ENCODE measurements at places on chromosomes 2 and 18. TPM values are rescaled to one million over a fixed set of nuclear protein-coding genes. Genes with fewer than 3 reads are reported as not detected.
A peak's percentile ranks its signal among the peaks of the same experiment; 100 is the strongest.

- DNase-seq: no peak
Measured at GRCh38 chr2:79935046-79935732, 369.4 kb downstream of the LRRTM1 start.

DNA sequence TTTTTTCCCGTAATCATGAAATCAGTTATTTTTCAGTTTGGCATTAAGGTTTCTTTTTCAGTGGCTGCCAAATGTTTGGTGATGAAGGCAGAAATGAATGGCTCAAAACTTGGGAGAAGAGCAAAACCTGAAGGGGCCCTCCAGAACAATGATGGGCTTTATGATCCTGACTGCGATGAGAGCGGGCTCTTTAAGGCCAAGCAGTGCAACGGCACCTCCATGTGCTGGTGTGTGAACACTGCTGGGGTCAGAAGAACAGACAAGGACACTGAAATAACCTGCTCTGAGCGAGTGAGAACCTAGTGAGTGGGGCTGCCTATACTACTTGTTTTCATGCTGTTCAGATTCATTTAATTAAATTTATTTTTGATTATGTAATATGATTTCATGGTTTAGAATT, 29.2 kb upstream of the MSH2 start:
- DNase-seq: peak; percentile 60

GRCh38 chr2:29281086-29281915, 166.1 kb downstream of the CLIP4 start:
- DNase-seq: peak; percentile 53

- no peak for DNase-seq
Measured at GRCh38 chr2:231461516-231461971, 2.7 kb downstream of the NCL start.

GRCh38 chr2:232211743-232212686, 166.5 kb upstream of the ALPP start:
- no peak for DNase-seq

DNA sequence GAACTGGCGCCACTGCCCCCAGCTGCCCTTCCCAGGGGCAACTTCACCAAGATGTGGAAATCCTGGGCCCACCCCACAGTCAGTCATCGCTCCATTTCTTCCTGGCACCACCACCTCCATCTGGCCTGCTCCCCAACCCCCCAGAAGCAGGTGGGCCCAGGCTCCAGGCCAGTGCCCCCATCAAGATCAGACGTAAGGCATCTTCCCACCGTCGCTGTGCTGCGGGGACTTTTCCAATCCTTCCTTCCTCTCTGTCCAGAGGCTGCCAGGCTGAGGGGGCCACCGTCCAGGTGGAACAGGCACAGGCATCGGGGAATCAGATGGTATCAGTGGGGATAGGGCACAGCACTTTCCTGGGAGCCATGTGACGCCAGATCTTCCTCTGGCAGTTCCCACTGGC, 8.1 kb downstream of the PRLH start:
- no peak for DNase-seq

GRCh38 chr2:127398239-127398590, 10.4 kb upstream of the MAP3K2 start:
- DNase-seq: peak; percentile 95

GRCh38 chr2:86372641-86373502, 35.4 kb upstream of the REEP1 start:
- DNase-seq: peak; percentile 43

DNA sequence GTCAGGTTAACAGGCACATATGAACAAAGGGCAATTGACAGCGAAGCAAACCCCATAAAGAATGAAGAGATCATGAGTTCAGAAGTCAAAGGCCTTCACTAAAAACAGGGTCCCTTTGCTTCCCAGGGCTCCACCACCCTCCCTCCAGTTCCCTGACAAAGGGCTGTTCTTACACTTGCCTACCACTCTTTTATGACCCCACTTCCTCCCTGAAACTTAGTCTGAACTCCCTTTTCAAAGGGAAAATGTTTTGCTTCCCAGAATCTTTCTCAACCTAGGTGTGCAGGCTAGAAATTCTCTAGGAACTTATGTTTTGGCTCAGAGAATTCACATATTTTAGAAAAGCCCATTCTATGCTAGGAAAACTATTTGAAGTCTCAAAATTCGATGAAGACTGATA, 86.0 kb upstream of the ITGA4 start:
- no peak for DNase-seq

DNA sequence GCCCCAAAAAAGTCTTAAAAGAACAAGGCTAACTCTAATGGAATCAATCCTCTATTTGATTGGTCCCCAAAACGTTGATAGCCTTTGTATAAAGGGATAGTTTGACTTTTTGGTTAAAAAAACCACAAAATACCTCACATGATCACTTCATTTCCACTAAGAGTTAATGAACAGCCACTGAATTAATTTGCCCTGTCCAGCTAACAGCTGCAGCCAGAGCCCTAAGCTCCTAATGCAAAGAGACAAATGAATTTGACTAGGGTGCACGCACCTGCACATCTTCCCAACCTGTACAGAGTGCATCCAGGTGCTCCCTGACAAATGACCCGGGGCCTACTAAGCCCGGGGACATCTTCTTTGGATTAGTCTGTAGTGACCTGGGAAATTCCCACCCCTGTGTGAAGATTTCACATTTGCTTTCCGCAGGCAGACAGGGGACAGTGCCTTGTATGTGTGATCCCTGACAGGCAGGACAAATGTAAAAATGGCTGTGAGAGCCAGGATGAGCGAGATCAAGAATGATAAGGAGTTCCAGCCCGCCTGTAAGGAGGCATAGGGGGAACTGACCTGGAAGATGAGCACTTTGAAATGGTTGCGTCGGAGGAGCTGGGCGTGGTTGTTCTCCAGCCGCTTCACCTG, 893 bp downstream of the CAVIN2 start:
- no peak for DNase-seq

GRCh38 chr2:206154197-206154596, 5.0 kb downstream of the NDUFS1 start:
- DNase-seq: no peak

DNA sequence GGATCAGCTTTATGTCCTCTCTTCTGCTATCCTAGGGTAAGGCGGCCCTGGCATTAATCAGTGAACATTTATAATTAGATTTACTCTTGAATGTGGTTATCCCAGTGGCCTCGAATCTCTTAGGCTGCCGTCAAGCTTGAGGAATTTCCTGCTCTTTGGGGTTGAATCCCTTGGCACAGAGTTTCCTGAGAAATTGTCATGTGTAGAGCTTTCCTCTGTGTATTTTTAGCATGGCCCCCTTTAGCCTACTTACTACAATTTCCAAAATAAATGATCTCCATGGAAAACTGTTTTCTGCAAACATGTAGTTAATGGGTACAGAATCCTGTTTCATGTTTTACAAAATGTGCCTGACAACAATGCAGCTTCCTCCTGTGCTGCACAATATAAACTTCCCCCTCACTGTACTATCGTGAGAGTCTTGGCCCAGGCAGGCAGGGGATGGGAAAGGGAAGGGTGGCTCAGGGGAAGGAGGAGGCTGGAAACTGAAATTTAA, 18.1 kb downstream of the NCAPH start:
- DNase-seq: no peak

DNA sequence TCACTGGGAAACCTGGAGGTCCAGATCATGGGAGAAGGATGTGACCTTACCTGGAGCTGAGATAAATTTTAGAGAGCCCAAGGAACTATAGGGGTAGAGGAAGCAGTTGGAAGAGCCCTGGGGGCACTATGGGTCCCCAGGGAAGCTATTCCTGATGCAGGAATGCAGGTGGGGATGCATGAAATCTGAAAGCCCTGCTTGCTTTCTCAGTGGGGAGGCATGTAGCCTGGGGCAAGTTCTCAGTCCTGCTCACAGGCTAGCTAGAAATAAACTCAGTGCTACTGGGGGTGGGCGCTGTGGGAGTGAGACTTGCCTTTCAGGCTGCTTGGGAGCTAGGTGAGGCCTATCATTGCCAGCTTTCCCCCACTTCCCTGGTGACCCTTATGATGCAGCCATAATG, 499.7 kb downstream of the PTH2R start:
- DNase-seq: no peak

- DNase-seq: peak; percentile 53
Measured at GRCh38 chr2:44130441-44130840, 38.2 kb upstream of the PPM1B start.

DNA sequence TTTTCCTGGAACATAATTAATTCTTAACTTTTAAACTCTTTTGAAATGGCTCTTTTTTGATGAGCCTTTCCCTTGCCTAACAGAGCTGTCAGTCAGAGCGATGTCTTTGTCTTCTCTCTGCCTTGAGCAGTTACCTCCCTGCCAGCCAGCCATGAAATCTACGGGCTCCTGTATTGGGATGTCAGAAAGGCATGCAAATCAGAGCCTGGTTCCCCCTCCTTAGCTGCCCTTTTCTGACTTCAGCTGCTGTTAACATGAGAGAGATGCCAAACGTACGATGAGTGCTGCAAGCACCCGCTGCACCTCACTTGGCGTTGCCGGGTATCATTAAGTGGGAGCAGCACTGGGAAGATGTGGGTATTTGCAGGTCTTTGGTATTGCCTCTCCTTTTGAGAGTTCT, 131.4 kb upstream of the BOD1L2 start:
- no peak for DNase-seq

GRCh38 chr18:24538414-24539264, 78.2 kb downstream of the HRH4 start:
- DNase-seq: no peak

DNA sequence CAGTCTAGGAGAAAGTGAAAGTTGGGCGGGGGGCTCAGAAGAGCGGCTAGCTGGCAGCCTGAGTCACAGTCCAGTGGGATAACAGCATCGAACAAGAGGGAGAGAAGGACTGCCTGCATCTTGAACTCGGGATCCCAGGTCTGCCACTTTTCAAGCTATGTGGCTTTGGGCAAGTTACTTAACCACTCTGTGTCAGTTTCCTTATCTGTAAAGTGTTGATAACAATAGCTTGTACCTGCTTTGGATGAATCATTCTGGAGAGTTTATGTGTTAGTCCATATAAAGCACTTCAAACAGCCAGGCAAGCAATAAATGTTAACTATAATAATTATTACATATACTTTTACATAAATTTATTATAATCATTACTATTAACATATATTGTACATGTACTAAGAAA, 4.6 kb downstream of the DYSF start:
- DNase-seq: no peak

DPP10 gene
- polyA plus RNA-seq: not detected

UGP2 gene
- 114 TPM for polyA plus RNA-seq

TNFAIP6 gene
- polyA plus RNA-seq: 4.1 TPM

KIAA2012 gene
- 0.05 TPM for polyA plus RNA-seq

NETO1 gene
- polyA plus RNA-seq: not detected

MTCL1 gene
- polyA plus RNA-seq: 48.6 TPM

UBE2F gene
- 49.7 TPM for polyA plus RNA-seq

AGAP1 gene
- polyA plus RNA-seq: 20.6 TPM

PLCD4 gene
- 1.7 TPM for polyA plus RNA-seq
